ENCODE measurements at places on chromosomes 5 and 9.

GRCh38 chr9:93024986-93025630, 33.4 kb upstream of the SUSD3 start:
- no peak for DNase-seq

DNA sequence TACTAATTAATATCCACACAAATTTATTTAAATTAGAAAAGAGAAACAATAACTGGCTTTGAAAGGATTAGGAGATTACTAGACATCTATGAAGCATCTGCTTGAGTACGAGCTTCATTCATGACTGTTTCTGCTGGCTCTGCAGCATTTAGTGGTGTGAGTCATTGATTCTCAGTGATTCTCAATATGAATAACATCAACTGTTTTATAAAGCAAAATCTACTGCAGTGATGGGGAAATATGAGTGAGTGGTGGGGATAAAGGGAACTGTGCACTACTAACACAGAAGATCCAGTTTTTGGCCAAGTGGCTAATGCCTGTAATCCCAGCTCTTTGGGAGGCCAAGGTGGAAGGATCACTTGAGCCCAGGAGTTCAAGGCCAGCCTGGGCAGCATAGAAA, 8.4 kb downstream of the FNBP1 start:
- no peak for DNase-seq

DNA sequence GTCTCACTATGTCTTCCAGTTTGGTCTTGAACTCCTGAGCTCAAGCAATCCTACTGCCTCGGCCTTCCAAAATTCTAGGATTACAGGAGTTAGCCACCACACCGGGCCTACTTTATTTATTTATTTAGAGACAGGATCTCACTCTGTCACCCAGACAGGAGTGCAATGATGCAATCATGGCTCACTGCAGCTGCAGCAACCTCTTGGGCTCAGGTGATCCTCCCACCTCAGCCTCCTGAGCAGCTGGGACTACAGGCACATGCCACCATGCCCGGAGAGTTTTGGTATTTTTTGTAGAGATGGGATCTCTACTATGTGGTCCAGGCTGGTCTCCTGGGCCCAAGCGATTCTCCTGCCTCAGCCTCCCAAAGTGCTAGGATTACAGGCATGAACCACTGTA, 32.8 kb downstream of the PHAX start:
- no peak for DNase-seq

- DNase-seq, result no peak
Observed at GRCh38 chr9:112327718-112328450, 5.5 kb downstream of the PTBP3 start.

- no peak for DNase-seq
Observed at GRCh38 chr5:36125868-36126267, 25.8 kb downstream of the LMBRD2 start.

- no peak for DNase-seq
Observed at GRCh38 chr5:55544341-55544740, 9.6 kb upstream of the PLPP1 start.

- no peak for DNase-seq
Observed at GRCh38 chr9:117253261-117253660, 161.6 kb downstream of the ASTN2 start.

- no peak for DNase-seq
Observed at GRCh38 chr5:171537070-171537849, 117.8 kb downstream of the FGF18 start.

- DNase-seq, result no peak
Observed at GRCh38 chr9:125586172-125586511, 120.9 kb downstream of the MAPKAP1 start.

DNA sequence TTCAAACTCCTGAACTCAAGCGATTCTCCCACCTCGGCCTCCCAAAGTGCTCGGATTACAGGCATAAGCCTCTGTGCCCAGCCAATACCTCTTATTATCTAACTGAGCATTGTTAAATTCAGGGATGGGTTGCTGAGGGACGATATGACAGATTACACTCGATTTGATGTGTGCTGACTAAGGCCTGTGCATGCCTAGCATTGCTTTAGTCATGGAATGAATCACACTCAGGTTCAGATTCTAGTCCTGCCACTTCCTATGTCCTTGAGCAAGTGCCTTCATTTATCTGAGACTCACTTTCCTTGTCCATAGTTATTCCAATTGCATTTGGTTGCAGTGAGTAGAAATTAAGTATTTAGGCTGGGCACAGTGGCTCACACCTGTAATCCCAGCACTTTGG, 19.5 kb downstream of the THBS4 start:
- no peak for DNase-seq

GRCh38 chr9:35423499-35423898, 66.4 kb upstream of the RUSC2 start:
- no peak for DNase-seq

DNA sequence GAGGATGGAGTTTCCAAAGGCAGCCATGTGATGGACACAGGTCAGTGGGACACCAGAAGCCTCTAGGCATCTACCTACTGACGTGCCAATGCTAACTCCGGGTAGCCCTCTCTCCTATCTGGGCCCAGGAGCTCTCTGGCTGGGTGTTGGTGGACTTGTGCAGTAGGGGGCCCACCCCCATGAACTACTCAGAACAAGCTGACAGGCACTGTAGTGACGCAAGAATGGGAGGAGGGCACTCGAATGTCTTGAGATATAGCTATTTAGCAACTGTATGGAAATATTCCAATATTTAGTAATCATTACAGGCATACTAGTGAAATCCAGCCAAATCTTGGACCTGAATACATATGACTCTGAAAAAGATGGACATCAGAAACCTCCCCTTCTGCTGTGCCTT, 5.7 kb upstream of the DOCK2 start:
- DNase-seq, result no peak

GRCh38 chr5:39228596-39228995, 9.2 kb upstream of the FYB1 start:
- DNase-seq, result no peak

GRCh38 chr9:2340046-2340760, 281.4 kb upstream of the VLDLR start:
- no peak for DNase-seq

GRCh38 chr9:37922363-37923117, 18.6 kb upstream of the SLC25A51 start:
- DNase-seq, result no peak

GRCh38 chr5:149618581-149619248, 37.4 kb downstream of the ARHGEF37 start:
- DNase-seq, result no peak

DNA sequence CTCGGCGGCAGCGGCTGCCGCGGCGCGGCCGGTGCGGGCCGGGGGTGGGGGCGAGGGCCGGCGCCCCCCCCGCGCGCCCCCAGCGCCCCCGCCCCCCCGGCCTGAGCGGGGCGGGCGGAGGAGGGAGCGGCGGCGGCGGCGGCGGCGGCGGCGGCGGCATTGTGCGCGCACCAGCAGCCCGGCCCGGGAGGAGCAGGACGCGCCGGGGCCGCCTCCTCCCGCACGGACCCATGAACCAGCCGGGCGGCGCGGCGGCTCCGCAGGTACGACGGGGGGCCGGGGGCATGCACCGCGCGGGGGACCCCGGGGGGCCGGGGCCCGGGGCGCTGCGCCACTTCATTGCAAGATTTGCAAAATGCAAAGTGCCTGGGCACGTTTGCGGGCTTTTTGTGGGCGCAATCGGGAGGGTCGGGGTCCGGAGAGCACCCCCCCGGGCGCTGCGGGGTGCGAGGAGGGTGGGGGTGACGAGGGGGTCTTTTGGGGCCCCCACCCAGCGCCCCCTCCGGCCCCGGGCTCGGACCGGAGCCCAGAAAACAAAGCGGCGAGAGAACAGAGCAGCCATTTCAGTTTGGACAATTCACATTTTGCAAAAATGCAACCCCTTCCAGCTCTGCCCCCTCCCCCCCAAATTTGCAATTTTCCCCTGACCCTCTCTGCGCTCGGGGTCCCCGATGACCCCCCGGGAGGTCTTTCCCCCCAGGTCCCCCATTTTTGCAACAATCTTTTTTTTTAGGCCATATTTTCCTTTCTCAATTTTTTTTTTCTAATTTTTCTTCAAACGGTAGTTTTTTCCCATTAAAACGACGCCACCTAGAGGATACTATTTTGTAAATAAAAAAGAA, at the start of gene ZNF618:
Gene ZNF618, plus strand, starts transcription at position 159 of the 842 bp plus-strand sequence. Its CDS starts 72 bp downstream, at position 231.
- no peak for DNase-seq

DNA sequence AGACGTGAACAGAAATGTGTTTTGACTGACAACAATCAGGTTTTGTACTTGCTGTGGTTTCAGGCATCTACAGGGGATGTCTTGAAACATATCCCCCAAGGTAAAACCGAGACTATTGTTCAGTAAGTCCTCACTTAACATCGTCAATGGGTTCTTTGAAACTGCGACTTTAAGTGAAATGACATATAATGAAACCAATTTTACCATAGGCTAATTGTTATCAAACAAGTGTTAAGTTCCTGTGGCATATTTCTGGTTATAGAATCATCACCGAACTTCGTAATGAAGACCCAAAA, 16.4 kb upstream of the OMD start:
- DNase-seq, result no peak

GRCh38 chr9:27110181-27110580, 1.2 kb downstream of the TEK start:
- no peak for DNase-seq

- no peak for DNase-seq
Observed at GRCh38 chr5:177035976-177036375, 13.5 kb downstream of the ZNF346 start.

GRCh38 chr5:5017827-5018577, 122.1 kb upstream of the ADAMTS16 start:
- no peak for DNase-seq

- no peak for DNase-seq
Observed at GRCh38 chr9:21392270-21392669, 7.1 kb upstream of the IFNA2 start.

DNA sequence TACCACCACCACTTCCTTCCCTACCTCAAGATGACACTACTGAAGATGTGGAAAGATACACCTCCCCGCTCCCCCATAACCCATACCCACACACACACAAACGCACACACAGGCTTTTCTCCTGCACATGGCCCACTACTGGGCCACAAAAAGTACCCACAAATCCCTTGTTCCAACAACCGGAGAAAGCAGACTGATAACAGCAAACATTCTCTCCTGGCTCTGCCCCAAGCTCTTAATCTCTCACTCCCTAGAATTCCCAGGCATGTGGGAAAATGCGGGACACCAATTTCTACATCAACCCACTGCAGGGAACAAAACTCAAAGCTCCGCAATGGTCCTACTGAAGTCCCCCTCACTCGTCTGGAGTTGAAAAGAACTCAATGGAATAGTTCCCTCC, 611.0 kb upstream of the KLF4 start:
- DNase-seq, result no peak

GRCh38 chr5:120938604-120939003, 474.5 kb downstream of the PRR16 start:
- no peak for DNase-seq

DNA sequence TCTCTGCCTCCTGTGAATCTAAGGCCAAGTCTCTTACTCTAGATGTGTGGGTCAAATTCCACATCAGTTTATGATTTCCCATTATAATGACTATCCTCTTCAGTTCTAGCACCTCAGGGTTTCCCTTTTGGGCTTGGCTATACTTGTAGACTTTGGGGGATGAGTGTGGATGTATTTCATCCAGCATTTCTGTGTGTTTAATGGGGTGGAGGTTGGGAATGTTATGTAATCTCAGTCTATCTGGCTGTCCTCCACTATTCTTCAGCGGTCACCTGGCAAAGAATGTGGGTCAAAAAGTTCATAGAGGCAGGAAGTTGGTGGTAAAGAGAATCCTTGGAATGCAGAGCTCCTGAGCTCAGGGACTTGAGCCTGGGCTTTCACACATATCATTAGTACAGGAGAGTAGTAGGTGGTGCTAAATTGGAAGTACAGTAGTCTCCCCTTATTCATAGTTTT, 64.9 kb downstream of the CFAP95 start:
- DNase-seq, result no peak
